ENCODE measurements at places on chromosomes 16 and 17.

DNA sequence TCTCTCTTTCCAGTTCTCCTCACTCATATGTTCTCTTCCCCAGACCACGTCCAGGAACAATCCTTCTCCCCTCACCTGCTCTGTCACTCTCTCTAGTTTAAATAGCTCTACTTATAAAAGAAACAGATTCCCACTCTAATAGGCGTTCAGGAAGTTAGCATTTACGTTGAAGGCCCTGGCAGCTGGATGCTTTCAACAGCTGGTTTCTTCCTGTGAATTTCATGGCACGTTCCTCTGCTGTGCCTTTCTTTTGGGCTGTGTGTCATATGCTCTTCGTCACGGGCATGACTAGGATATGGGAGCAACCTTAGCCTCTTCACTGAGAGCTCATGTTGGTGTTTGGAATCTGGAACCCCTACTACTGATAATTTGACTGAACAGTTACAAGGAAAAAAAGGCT is 73.2 kb downstream of the ZNF18 start:
- DNase-seq, result no peak

GRCh38 chr17:75087558-75088453 is at the start of gene SLC16A5:
SLC16A5 (plus strand) TSS chr17:75087954; CDS start chr17:75093637, 5,683 bp downstream.
- no peak for DNase-seq

- no peak for DNase-seq
These were observed 9.2 kb downstream of the QPRT start for GRCh38 chr16:29688172-29688571.

- no peak for DNase-seq
These were observed 372 bp downstream of the CD300A start for GRCh38 chr17:74466828-74467184.

GRCh38 chr17:59668816-59669215 is 38.4 kb downstream of the PTRH2 start:
- no peak for DNase-seq

DNA sequence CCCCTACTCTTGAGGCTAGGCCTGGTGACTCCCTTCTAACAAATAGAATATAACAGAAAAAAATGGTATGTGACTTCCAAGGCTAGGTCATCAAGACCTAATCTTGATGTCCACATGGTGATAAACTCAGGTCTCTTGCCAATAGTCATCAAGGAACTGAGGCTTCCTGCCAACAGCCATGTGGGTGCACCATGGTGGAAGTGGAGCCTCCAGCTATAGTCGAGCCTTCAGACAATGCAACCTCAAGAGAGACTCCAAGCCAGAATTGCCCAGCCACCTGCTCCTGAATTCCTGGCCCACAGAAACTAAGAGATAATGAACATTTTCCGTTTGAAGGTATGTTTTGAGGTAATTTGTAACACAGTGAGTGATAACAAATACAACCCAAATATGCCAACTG is 55.9 kb upstream of the SREBF1 start:
- DNase-seq, result no peak

DNA sequence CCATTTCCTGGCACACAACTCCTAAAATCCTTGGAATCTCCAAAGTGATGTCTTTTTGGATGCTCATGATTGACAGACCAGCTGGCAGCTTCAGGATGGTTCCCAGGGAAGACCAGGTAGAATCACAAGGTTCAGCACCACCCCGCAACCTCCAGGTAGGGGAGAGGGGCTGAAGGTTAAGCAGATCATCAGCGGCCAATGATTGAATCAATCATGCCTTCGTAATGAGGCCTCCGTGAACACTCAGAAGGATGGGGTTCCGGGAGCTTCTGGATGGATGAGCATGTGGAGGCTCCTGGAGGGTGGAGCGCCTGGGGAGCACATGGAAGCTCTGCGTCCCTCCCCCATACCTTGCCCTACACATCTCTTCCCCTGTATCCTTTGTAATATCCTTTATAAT is 185.9 kb downstream of the SEC14L1 start:
- DNase-seq, result no peak

GRCh38 chr16:23869052-23869451 is 33.3 kb downstream of the PRKCB start:
- DNase-seq, result no peak

DNA sequence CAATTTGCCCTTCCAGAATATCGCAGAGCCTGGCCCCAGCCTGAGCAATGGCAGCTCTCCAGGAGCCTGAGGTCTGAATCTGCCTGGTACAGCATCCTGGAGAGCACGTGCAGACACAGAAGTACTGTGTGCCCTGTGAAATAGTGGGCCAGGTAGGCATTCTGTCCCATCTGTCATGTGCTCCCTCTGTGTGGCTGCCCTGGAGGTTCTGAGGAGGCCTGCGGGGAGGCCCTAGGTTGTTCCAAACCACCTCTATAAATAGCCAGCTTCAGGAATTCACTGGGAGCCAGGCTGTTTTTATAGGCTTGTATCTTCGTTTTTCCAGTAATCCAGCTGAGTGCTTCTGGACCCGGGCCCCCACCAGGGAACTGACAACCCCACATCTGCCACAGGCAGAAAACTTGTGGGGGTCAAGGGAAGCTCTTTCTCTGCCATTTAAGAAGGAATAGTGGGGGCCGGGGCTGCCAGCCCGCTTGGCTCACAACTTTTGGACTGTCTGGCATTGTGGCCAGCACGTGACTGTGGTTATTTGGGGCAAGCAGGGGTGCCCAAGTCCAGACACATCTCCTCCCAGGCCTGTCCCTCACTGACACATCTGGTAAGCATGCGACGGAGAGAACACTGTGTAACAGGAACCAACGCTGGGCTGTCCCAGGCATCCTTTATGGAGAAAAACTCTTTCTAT is 356.3 kb upstream of the TNRC6C start:
- no peak for DNase-seq

- DNase-seq, result no peak
These were observed 10.2 kb downstream of the FLII start for GRCh38 chr17:18248300-18248731.

GRCh38 chr16:30902029-30902972 is 5.9 kb downstream of the CTF1 start:
- peak; percentile 14 for DNase-seq

DNA sequence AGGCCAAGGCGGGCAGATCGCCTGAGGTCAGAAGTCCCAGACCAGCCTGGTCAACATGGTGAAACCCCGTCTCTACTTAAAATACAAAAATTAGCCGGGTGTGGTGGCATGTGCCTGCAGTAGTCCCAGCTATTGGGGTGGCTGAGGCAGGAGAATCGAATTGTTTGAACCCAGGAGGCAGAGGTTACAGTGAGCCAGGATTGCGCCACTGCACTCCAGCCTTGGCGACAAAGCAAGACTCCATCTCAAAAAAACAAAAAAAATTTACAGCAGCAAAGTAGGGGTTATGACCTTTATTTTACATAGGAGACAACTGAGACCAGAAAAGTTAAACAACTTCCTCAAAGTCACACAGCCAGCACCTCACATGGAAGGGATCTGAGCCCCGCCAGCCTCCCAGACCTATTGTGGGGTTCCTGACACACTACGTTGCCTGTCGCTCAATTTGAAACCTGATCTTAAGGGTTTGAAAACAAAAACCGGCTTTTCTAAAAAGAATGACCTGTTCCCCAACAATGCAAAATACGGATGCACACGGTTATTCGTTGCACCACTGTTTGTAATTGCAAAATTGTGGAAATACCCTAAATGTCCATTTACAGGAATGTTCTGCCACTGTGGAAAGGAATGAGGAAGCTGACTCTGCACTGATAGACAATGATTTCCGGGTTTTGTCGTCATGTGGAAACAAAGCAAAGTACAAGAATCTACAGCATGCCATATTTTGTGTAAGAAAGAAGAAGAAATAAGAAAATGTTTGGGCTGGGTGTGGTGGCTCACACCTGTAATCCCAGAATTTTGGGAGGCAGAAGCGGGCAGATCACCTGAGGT is 77.2 kb downstream of the CNGB1 start:
- DNase-seq, result no peak

GRCh38 chr17:50101346-50102163 is 6.4 kb downstream of the PDK2 start:
- DNase-seq, result peak; percentile 16

DNA sequence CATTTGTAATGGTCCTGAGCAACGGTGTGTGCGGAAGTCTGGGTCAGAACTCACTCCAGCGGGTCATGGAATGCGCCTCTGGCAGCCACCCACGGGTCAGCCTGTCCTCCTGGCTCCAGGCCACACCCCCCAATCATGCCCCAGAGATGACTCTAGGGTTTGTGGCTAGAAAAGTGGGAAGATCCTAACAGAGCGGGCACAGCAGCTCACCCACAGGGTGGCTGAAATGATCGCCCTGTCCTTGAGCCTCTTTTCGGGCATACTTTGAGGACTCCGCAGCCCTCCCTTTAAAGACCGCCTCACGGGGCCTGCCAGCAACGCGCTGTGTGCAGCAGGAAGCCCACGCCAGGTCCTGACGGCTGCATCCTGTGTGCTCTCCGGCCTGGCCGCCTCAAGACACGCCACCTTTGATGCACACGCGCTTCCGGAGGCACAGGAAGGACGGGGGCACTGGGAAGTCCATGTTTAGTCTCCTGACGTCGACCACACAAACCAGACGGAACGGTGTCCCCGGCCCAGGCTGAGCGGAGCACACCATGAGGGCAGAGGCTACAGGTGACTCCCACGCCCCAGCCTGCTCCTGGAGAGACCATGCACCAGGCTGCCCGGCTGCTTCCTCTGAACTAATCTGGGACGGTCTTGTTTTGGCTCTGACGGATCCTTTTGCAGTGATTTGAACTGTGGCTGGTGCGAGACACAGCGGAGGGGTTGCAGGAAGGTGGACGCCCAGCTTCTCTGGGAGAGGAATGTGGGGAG is 92.9 kb downstream of the TBC1D16 start:
- no peak for DNase-seq

DNA sequence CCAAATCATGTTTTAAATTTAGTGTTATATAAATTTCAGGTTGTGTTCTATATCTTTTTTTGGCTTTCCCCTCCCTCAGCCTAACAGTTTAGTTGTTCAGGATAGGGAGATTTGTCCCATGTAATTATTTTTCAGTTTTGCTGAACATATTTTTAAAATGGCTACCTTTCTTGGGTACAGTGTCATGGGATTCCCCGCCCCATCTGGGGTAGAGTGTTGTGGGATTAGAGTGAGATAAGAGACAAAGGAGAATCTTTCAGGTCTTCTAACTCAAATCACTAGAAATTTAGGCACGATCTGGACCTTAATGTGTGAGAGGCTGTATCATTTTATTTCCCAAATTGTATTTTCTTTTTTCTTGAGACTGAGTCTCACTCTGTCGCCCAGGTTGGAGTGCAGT is 24.8 kb downstream of the NFAT5 start:
- DNase-seq, result no peak

DNA sequence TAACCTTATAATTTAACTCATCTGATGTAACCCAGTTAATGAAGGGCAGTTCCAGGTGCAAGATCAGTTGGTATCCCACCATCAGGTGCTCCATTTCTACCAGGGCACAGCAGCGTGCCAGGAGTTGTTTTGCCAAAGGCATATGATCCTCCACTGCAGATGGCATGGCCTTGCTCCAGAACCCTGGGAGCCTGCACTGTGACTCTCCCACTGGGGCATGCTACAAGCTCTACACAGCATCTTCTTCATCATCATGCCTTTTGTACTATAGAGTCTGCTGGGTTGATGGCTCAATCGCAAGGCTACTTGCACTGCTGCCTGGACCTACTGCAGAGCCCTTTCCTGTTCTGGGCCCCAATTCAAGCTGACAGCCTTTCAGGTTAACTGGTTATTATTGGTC is 11.3 kb upstream of the MAPT start:
- no peak for DNase-seq

GRCh38 chr17:1643293-1643998 is 2.1 kb downstream of the SCARF1 start:
- DNase-seq, result no peak

DNA sequence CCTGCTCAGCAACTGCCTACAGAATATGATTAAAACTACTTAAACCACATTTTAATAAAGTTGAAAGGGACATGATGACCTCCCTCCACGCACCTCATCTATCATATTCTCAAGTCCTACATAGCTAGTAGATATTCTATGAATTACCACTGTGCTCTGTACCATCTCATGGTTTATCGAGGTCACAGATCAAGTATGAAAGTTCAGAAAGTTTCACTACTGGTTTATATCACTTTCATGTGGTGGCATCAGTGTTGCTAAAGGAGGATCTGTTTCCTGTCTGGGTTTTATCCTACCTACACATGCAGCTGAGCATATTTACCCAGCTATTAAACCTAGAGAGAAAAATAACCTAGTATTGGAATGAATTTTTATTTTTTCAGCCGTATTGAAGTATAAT is 214.9 kb upstream of the MON1B start:
- no peak for DNase-seq

DNA sequence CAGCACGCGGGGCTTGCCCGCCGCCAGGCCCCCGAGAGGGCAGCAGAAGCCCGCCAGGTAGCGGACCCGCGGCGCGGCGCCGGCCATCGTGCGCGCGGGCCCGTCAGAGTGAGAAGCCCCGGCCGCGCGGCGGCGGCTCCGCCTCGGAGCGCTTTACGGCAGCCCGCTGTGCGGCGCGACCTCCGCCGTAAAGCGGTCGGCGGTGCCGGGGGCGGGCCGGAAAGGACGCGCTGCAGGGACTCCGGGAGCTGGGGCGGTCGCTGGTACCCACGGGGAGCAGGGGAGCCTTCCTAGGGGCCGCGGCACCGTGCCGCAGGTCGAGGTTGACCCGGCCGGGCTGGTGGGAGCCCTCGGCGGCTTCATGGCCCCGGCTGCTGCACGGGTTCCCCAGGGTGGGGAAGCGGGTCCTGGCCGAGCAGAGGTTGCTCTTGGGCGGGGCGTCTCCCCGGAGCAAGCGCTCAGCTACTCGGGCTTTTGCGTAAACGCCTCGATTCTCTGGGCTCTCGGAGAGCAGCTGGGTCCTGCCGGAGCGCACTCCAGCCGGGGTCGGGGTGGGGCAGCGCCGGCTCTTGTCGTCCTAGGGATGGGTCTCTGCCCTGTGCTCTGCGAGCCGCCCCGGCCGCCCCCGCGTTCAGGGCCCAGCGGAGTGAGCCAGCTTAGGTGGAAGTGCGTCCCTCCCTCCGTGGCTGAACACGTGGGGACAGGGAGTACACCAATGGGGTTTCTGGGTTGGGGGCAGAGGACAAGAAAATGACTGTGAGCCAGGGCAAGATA is at the start of gene FAAP100:
FAAP100 (minus strand) TSS at position 110 of the 774 bp plus-strand sequence; CDS start at position 87, 23 bp downstream.
- DNase-seq, result peak; percentile 64

DNA sequence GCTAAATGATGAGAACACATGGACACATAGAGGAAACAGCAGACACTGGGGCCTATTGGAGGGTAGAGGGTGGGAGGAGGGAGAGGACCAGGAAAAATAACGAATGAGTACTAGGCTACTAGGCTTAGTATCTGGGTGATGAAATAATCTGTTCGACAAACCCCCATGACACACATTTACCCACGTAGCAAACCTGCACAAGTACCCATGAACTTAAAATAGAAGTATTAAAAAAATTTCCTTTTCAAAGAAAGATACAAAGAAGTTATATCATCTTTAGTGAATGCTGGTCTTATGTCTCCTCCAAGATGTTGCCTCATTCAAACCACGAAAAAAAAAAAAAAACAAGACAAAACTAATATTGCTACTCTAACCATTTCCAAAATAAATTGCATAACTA is 31.7 kb downstream of the MBTD1 start:
- DNase-seq, result no peak

GRCh38 chr16:15593235-15593634 is 49.7 kb downstream of the MARF1 start:
- DNase-seq, result no peak
